Kasumi-1 (cell line): ENCODE measurements at places on chromosomes 2 and 18.
A peak's percentile ranks its signal among the peaks of the same experiment; 100 is the strongest.

GRCh38 chr18:59546188-59546587 lies 151.0 kb downstream of the CCBE1 start:
- DNase-seq = no peak

GRCh38 chr18:63588909-63589308 lies 1.8 kb downstream of the SERPINB13 start:
- DNase-seq = no peak

- no peak for DNase-seq
Observed at GRCh38 chr2:204042401-204042800, 105.8 kb downstream of the ICOS start.

DNA sequence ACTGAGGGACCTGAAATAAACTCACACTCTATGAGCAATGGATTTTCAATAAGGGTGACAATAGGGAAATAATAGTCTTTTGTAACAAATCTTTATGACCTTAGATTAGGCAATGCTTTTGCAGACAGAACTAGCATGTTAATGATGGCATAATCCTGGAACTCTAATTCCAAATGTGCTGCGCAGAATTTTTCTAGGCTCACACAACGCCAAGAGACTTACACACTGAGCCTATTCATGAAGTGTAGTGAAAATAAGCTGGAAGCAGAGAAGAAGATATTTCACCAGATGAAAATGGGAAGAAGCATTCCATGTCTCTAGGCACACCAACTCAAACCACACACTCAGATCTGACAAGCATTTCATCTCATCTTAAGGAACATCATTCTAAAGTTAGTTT lies 178.5 kb downstream of the L3MBTL4 start:
- no peak for DNase-seq

- no peak for DNase-seq
Observed at GRCh38 chr18:10681581-10682367, 155.9 kb downstream of the NAPG start.

DNA sequence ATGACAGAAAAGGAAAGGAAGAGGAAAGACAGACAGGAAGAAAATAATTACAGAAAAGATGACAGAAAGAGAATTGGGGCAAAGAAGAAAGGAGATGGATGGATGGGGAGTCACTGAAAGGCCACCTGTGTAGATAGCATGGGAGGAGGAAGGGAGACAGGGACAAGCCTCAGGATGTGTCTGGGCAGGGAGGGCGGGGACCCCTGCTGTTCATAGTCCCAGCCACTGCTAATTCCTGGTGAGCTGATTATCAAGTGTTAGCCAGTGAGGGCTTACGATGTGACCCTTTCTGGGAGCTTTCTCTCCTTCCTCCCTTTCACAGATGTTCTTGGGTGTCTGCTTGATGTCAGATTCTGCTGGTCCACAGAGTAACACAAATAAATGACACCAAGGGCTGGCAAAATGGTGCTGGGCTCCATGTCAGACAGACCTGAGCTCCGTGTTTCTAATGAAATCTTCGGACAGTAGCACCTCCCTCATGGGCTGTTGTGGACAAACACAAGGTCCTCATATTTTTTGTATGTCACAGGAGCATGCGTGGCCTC lies 13.6 kb downstream of the FHOD3 start:
- DNase-seq = no peak

DNA sequence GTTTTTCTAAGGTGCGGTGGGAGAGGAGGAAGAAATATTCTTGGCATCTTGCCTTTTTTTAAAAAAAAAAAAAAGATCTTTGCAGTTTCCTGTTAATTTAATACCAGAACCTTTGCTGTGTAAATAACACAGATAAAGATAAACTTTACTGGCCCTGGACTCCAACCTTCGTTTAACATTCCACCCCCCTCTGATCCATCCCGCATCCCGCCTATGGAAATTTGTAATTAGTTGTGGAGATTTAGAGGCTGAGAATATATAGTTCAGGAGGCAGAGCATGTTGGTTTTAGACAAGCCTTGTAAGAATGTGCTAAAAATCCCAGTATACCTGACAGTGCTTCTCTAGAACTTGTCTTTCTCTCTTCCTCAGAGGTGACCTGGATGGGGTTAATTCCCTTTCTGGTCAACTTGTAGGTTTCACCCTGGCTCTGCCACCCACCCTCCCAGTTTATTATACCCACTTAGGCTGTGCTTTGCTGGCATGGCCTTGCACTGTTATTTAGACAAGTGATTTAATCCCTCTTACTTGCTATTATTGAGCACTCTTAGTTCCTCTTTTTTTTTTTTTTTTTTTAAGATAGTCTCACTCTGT lies 2.9 kb upstream of the C2orf72 start:
- no peak for DNase-seq

- no peak for DNase-seq
Observed at GRCh38 chr2:226413498-226414130, 386.0 kb downstream of the IRS1 start.

DNA sequence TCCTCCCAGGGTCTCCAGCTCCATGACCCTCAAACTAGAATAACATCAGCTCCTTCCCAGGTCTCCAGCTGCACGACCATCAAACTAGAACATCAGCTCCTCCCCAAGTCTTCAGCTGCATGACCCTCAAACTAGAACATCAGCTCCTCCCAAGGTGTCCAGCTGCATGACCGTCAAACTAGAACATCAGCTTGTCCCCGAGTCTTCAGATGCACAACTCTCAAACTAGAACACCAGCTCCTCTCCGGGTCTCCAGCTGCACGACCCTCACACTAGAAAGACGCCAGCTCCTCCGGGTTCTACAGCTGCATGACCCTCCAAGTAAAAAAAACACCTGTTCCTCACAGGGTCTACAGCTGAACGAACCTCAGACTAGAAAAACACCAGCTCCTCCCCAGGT lies 312.9 kb upstream of the TFPI start:
- no peak for DNase-seq

DNA sequence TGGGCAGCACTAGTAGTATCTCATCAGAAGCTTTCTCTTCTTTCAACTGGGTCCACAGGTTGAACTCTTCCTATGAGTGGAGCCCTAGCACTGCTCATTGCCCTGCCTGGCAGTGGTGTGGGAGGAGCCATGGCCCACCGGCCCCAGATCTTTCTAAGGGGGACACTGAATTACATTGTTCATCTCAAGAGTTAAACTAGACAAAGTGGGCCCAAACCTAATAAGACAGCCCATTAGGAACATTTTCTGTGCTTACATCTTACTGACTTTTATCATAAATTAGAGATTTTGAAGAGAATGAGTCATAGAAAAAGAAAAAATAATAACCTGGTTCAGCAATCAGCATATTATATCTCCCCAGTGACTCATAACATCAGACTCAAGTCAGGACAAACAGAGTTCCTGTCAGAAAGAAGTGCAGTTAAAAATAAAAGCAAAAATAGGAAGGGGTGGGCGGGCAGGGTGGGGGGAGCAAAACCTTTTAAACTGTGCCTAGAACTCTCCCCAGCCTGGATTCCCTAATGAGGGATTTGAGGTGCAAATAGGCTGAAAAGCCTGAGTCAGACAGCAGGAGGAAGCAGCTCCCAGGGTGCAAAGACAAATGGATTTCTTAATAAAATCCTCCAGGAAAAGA lies 161.6 kb upstream of the TRIB2 start:
- DNase-seq = peak; percentile 9

- DNase-seq = no peak
Observed at GRCh38 chr2:200757399-200757798, 54.3 kb upstream of the BZW1 start.

DNA sequence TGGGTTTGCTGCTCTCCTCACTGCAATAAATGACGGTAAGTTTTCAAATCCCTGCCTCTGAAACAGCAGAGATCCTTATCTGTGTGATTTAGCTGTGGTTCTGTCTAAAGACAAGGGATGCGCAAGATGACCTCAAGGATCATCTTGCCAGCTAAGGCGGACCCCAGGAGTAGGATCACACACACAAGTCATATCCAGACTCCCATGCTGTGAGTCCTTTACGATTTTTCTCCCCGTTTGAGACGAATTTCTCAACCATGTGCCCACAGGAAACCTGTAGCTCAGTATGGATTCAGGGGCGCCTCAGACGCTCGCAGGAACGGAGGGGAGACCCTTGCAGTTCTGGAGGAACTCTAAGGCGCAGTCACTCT lies 11.1 kb upstream of the DCTN1 start:
- DNase-seq = no peak

- no peak for DNase-seq
Observed at GRCh38 chr2:182503886-182504285, 77.0 kb upstream of the PDE1A start.

DNA sequence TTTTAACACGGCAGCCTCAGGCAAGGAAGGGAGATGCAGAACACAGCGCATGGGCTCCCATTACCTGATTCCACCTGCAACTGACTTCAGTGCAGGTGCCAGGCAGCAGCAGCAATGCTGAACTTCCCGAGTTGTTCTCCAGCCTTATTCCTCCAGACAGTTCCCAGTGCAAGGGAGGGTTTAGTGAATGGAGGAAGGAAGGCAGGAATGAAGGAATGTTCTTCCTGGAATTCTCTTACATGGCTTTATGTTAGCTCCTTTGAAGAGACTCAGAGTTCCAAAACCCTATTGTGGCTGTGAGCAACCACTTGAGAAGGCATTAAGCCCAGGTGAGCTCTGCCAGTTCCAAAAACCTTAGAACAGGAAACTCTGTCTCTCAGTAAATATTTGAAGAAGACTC lies 45.5 kb downstream of the SERPINB7 start:
- DNase-seq = no peak

GRCh38 chr2:169452080-169452479 lies 27.2 kb upstream of the BBS5 start:
- peak; percentile 77 for DNase-seq

DNA sequence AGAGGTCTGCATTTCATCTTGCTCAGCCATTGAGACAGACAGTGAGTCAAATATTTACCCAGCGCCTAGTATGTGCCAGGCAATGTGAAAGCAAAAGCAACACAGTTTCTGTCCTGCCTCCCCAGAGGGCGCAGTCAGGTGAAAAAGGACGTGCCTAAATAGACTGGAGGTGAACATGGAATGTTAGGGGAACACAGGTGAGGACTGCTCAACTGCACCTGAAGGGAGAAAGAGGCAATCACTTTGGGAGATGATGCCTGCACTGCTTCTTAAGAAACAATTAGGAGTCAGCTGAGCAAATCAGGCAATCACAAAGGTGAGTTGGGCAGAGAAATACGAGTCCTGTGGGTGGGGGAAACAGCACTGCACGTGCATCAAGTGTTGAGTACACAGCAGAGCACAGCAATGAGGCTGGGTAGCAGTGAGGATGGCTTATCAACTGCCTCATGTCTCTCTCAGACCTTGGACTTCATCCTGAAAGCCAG lies 218.3 kb upstream of the SMAD7 start:
- DNase-seq = no peak

DNA sequence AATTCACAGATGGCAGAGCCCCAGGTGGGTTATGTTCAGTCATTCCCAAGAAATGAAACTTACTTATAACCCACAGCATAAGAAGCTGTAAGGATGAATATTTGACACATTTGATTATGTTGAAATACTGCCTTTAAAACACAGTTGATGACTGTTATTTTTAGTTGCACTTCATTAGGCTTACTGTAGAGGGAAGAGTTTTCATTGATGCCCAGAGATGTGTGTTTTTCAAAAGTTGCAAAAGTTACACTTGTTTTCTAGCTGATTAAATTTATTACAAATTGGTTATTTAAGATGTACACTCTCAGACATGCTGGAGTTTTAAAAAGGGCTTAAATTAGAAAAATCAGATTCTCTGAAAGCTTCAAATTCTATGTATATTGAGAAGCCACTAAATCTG lies 506.1 kb downstream of the PARD3B start:
- DNase-seq = no peak

GRCh38 chr2:53018825-53019425 lies 748.7 kb upstream of the CHAC2 start:
- DNase-seq = peak; percentile 39

DNA sequence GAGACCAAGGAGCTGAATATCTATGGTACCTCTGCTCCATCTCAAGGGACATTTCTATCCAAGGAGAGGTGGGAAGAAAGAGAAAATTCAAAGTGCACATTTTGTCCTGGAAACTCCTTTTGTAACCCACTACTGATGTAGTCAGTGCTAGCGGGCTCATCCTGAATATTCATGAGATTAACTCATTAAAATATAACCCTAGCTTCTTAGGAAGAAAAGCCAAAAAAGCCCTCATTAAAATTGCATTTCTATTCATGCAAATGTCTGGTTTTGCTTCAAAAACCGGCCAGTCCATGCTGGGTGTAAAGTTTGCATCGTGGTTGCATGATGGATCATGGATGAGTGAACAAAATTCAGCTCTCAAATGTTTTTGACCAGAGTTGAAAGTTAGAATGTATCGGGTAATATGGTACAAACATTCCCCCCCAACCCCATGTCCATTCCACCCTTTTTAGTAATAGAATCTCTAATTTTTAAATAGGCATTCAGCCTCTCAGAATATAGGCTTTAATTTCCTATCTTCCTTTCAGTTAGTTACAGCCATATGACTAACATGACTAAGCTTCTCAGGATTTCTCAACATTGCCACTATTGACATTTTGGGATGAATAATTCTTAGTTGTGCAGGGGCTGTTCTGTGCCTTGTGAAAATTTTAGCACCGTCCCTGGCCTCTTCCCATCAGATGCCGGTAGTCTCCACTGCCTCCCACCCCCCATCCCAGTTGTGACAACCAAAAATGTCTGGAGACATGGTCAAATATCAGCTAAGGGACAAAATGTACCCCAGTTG lies 104.2 kb upstream of the RND3 start:
- no peak for DNase-seq

GRCh38 chr2:114684403-114684802 lies 242.0 kb downstream of the DPP10 start:
- DNase-seq = no peak

DNA sequence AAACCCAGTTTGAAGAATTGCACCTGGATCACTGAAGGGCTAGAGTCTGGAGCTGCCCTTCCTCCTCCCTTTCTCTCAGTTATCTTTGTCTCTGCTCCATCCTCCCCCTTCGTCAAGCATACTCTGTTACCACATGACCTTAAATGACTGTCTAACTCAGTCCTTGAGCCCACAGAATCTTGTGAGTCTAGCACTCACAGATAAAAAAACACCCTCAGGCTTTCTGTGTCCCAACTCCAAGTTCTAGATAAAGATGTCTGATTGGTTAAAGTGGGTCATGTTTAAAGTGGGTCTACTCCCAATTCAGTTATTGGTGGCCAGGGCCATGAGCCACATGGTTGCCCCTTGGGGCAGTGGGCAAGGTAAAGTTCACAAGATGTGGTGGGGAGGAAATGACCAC lies 53.5 kb upstream of the CYP1B1 start:
- no peak for DNase-seq

DNA sequence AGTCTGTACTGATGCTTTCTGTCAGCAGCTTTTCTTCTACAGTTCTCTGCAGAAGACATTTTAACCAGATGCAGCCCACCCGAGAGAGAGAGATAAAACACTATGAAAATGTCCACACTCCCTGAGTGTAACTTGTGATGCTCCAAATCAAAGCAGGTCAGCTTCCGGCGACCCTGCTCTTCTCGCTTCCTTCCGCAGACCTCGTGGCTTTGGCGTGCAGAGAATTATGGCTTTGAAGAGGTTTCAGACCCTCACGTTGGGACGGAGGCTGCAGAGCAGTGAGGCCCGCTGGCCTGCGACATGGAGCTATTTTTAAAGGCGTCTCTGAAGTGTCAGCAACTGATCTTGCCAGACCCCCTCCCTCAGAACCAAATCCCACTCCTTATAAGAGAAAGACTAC lies 41.8 kb downstream of the TMEM163 start:
- no peak for DNase-seq
